ENCODE measurements at places on chromosomes 13 and 19. TPM values are rescaled to one million over a fixed set of nuclear protein-coding genes. Genes with fewer than 3 reads are reported as not detected.

DNA sequence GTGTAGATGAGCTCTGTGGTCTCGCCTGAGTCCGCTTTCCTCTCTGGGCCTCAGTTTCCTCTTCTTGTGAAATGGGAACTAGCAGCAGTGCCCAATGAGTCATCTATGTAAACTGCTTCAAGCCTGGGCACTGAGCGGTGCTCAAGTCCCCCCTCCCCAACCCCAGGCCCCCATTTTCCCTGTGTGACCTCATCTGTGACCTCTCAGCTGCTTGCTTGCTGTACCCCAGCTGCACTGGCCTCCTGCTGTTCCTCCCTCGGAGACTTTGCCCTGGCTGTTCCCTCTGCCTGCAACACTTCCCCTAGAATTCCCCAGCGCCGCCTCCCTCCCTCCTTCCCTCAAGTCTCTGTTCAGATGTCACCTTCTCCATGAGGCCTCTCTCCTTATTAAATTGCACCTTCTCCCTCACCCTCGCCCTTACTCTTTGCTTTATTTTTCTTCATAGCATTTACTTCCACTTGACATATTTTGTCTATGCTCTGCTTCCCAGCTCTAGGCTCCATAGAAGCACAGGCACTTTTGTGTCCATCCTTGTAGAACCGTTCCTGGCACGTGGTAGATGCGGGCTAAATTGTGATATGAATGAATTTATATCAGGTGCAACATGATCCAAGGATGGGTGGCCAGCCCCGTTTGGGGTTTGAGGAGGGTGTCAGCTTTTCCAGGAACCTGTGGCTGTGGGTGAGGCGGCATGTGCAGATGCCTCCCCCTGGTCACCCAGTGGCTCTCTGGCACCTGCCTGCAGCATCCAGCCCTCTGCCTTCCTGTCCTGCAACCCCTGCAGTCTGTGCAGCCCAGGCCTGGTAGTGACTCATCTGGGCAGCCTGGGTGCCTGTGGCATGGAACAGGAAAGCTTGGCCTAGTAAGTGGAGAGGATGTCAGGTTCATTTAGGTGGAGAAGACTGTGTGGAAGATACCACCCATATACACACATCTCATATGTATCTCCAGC is 26.3 kb downstream of the SIPA1L3 start:
- H3K36me3 ChIP-seq = peaks cover 32% of the 10 kb centered on the region
- no peak for DNase-seq
- H3K4me1 ChIP-seq = peaks cover 16% of the 10 kb centered on the region

GRCh38 chr19:15498910-15499309 is 9.4 kb upstream of the CYP4F22 start:
- H3K27me3 ChIP-seq = no peaks in the 10 kb centered on the region
- peaks cover 8% of the 10 kb centered on the region for H3K4me1 ChIP-seq
- H3K36me3 ChIP-seq = no peaks in the 10 kb centered on the region
- no peak overlapping the region for H3K4me3 ChIP-seq

SOX1 gene
- not detected for total RNA-seq

PLPPR2 gene
- total RNA-seq = 1.8 TPM

ATP4A gene
- not detected for total RNA-seq

- peaks cover 15% of the 10 kb centered on the region for H3K27me3 ChIP-seq
- DNase-seq = peak; percentile 70
- no peaks in the 10 kb centered on the region for H3K36me3 ChIP-seq
- H3K27ac ChIP-seq = no peak overlapping the region
Observed at GRCh38 chr13:27374650-27375049, 49.8 kb upstream of the GTF3A start.

MATK gene
- 37.6 TPM for total RNA-seq

- H3K36me3 ChIP-seq = no peaks in the 10 kb centered on the region
- no peak overlapping the region for H3K4me3 ChIP-seq
- no peaks in the 10 kb centered on the region for H3K27me3 ChIP-seq
Observed at GRCh38 chr19:14333101-14333871, 48.0 kb upstream of the ADGRE5 start.

DNA sequence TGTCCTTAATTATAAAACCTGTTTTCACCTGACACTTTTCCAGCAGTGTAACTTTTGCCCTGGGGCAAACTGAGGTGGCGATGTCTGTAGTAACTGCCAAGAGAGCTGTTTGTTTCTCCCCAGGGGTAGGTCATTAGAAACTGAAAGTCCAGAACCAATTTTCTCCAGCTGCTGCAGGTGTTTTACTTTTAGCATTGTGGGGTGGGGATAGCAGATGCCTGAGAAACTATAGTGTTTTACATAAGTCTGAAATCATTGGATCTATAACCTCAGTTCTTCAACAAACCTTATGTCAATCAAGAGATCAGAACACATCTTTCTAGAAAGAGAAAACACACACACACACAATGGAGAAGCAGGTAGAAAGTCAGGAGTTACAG is 92.7 kb downstream of the LHFPL6 start:
- no peak overlapping the region for H3K4me3 ChIP-seq
- no peaks in the 10 kb centered on the region for H3K4me1 ChIP-seq
- H3K36me3 ChIP-seq = no peaks in the 10 kb centered on the region
- peaks cover 7% of the 10 kb centered on the region for H3K27me3 ChIP-seq

KRTDAP gene
- total RNA-seq = not detected

DNA sequence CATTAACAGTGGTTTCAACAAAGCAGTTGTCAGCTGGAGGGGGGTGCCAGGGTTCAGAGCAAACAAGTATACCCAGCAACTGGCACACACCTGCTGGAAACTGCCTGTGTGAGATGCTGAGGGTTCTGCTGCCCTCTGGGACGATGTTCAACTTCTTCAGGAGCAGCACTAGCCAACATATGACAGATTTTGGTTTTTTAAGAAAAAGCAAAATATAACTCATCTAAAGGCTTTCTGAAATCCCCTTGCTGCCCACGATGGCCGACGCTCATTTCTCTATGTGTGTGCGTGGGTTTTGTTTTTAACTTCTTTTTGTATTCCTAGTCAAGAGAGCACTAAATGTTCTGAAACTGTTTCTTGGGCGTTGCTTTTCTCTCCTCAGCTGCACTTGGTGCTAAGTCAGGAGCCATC is 79.9 kb downstream of the MRPL57 start:
- no peaks in the 10 kb centered on the region for H3K36me3 ChIP-seq
- no peak for DNase-seq
- peaks cover 2% of the 10 kb centered on the region for H3K27me3 ChIP-seq
- peaks cover 7% of the 10 kb centered on the region for H3K4me1 ChIP-seq
- no peak overlapping the region for H3K4me3 ChIP-seq

DNA sequence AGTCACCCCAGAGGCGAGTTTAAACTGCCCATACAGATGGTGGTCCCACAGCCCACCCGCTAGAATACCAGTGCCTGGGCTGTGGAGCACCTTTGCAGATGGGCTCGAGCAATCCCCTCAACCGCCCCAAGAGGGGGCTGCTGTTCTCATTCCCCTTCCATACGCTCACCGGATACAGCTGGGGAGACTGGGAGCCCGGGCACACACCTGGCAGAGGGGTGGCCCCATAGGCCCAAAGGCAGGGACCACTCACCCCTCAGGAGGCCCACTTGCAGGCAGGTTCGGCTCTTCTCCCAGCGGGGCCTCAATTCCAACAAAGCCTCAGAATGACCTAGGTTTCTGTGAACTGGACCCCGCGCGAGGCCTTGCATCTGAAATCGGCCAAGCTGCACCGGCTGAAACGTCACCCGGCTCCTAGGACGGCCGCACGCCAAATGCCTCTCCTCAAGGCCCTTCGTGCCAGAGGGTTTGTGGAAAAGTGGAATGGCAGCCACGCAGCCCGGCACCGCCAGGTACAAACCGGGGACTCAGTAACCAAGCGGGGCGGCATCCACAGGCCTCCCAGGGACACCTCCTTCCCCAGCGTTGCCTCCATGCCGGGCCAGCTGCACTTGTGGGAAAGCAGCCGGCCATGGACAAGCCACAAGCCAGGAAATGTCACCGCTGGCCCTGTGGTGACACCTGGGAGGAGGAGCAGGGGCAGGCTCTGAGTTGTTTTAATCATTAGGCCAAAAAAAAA is 18.7 kb downstream of the MLLT1 start:
- H3K27me3 ChIP-seq = no peaks in the 10 kb centered on the region
- peaks cover 43% of the 10 kb centered on the region for H3K36me3 ChIP-seq
- no peak overlapping the region for H3K27ac ChIP-seq
- DNase-seq = peak; percentile 61
- H3K4me3 ChIP-seq = no peak overlapping the region

DNA sequence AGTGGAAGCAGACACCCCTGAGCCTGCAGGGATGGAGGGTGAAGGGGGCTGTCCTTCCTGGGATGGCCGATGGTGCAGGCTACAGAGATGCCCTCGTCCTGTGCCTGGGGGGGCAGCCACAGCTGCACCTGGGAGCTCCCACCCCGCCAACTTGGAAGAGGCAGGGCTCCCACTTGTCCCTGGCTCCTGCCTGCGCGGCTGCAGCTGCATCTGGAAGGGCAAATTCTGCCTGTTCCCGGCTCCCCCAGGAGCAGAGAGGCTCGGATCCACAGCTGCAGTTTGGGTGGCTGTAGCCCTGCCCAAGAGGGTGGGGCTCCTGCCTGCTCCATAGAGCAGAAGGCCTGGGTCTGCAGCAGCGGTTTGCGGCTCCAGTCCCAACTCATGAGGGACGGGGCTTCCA is 2.2 kb downstream of the CEP89 start:
- H3K27me3 ChIP-seq = no peaks in the 10 kb centered on the region
- peaks cover 2% of the 10 kb centered on the region for H3K36me3 ChIP-seq
- no peak overlapping the region for H3K27ac ChIP-seq
- no peak overlapping the region for H3K4me3 ChIP-seq
- DNase-seq = no peak
- peaks cover 8% of the 10 kb centered on the region for H3K4me1 ChIP-seq

- no peak overlapping the region for H3K27ac ChIP-seq
- no peaks in the 10 kb centered on the region for H3K4me1 ChIP-seq
- H3K27me3 ChIP-seq = no peaks in the 10 kb centered on the region
- no peak overlapping the region for H3K4me3 ChIP-seq
- no peaks in the 10 kb centered on the region for H3K36me3 ChIP-seq
Observed at GRCh38 chr13:77412116-77412635, 85.3 kb upstream of the MYCBP2 start.

MEIS3 gene
- not detected for total RNA-seq

GRCh38 chr19:37572203-37572602 is 22.4 kb downstream of the ZNF571 start:
- H3K36me3 ChIP-seq = peaks cover 43% of the 10 kb centered on the region
- no peak overlapping the region for H3K27ac ChIP-seq
- DNase-seq = no peak
- no peak overlapping the region for H3K4me3 ChIP-seq
- H3K27me3 ChIP-seq = no peaks in the 10 kb centered on the region

Measured in activated CD8-positive, alpha-beta T cell treated with anti-CD3 and anti-CD28 coated beads for 36 hours (primary cell).